Omental fat pad (tissue), 4 donors: ENCODE measurements at places on chromosomes 6 and 20.

GRCh38 chr20:22582964-22583772 is 1.2 kb downstream of the FOXA2 start:
- DNase-seq = no peak

DNA sequence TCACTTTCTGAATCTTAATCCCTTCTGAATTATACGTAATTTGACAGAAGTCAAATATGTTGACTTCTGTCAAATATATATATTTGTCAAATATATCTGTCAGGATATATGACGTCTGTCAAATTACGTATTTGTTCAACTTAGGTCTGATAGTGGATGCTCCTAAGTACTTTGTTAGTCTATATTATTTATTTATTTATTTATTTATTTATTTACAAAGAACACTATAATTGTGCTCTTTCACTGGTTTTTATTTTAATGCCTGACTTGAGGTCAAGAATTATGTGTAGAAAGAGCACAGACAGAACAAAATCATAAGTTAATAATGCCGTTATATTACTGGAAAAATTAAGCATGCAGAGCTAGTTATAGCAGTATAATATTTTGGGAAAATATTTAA is 81.2 kb downstream of the UST start:
- no peak for DNase-seq

DNA sequence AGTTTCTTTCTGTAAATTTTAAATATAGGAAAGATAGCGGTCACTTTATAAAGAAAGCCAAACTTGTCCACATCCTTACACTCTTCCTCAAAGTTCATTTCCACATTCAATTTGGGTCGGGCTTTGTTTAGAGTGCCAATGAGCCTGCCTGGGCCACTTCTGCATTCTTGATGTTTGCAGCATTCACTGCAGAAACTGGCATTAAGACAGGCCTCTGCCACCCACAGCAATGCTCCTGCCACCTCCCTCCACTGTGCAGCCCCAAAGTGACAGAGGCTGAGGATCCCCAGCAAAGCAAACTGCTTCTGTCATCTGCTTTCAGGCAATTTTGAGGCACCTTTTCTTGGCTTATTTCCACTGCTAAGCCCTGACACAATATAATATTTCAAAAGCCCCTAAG is 61.2 kb downstream of the TNFAIP3 start:
- DNase-seq = no peak

DNA sequence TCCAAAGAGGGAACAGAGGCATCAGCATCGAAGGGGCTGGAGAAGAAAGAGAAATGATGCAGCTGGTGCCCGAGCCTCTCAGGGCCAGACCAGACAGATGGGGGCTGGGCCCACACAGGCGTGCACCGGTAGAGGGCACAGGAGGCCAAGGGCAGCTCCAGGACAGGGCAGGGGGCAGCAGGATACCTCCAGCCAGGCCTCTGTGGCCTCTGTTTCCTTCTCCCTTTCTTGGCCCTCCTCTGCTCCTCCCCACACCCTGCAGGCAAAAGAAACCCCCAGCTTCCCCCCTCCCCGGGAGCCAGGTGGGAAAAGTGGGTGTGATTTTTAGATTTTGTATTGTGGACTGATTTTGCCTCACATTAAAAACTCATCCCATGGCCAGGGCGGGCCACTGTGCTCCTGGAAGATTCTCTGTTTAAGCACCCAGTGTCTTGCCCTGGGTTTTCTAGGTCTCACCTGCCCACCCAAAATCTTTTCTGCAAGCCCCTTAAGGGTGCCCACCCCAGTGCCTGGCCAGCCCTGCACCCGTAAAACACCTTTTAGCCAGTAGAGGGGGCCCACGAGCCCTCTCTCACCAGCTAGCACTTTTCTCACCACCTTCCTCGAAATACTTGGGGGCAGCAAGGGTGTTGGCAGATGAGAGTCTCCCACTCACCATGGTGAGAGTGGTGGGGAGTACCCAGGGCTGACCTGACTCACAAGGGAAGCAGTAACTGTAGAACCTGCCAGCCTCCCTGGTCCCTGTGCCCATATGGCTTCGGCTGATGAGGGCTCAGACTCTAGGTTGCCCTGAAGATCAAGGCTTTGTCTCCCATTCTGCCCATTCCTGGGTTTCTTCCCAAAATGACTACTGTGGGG is 35.7 kb upstream of the ID1 start:
- peak; percentile 70 for DNase-seq
